ENCODE measurements at places on chromosomes 1 and 21.

DNA sequence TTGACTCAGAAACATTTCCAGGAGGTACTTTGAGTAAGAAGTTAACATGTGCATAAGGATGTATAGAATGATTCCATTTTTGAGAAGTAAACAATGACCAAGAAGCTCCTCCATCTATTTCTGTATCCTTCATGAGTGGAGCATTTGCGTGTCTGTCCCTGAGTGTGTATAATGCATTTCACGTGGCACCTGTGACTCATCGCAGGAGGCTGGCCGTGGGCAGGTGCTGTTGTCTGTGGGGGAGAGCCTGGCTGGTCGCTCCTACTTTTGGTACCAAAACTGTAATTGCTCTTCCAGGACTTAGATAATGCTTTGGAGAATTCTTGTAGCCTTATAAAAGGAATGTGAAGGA, 16.5 kb downstream of the SLC37A1 start:
- no peak for DNase-seq

DNA sequence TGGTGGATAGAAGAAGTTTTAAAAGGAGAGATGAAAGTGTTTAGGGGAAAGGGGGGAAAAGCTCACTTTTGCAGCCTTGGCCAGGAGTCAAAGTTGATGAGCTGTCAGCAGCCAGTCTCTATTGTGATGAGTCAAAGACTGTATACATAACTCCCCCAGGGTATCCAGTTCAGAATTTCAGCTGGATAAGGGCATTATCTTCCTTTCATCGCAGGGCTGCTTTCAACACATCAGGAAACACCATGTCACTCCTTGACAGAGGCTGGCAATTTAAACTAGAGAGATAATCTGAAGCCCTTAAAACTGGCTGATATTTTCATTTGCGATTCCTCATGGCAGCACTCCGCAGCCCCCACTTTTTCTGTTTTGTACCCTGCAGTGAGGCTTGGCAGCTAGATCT, 328.5 kb downstream of the TBX15 start:
- no peak for DNase-seq

DNA sequence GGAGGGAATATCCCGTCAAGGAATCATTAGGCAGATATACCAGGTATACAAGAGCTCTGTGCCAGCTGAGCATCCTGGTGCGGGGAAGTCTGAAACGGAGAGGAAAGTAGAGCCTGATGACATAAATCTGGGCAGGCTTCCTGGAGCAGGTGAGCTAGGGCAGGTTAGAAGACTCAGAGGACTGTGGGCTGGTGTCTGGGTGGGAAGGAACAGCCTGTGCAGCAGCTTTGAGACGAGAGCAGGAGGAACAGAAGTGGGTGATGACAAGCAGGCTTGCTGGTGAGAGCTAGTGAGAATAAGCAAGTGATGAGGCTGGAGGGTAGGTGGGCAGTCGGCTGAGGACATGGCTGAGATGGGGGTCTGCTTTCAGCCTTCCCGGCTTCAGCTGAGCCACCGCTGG, 6.7 kb downstream of the CELSR2 start:
- DNase-seq, result no peak

GRCh38 chr1:165753934-165754333, 14.7 kb downstream of the TMCO1 start:
- DNase-seq, result no peak

DNA sequence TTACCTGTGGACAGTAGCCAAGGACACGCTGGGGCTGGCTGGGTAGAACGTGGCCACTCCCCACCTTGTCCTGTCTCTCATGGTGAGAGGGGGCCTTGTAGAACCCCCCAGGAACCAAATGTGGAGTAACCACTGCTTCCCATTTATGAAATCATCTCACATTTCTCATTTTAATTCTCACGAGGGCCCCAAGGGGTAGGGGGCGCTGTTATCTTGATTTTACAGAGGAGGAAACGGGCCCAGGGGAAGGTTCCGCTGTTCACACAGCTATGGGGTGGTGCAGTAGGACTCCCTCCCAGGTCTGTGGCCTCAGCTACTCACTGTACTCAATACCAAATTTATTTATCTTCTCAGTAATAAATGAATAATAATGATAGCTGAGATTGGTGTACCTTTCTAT, 5.5 kb downstream of the SMPDL3B start:
- DNase-seq, result peak; percentile 33

DNA sequence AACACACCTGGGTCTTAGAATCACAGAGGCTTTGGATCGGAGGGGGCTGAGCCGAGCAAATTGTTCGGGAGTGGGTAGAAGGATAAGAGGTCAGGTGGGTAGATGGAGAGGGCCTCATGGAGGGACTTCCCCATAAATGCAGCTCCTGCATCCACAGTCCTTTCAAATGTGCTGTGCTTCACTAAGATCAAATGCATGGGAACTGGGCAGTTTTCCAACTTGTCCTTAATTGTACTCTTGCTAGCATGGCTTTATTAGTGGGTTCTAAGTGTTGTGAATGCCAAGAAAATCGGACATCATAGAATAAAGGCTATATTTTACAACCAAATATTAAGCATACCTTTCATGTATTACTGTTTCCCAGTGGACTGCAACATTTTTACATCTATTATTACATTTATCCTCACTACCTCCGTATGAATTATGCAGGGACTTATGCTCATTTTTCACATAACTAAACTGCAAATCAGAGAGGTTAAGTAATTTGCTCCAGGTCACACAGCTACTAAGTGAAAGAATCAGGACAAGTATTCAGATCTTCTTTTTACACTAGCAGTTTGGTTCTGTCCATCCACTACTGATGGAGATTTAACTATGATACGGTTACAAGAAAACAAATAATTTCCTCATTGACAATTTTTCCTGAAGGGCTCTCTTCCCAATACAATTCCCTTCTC, 174.5 kb upstream of the RUNX1 start:
- no peak for DNase-seq

DNA sequence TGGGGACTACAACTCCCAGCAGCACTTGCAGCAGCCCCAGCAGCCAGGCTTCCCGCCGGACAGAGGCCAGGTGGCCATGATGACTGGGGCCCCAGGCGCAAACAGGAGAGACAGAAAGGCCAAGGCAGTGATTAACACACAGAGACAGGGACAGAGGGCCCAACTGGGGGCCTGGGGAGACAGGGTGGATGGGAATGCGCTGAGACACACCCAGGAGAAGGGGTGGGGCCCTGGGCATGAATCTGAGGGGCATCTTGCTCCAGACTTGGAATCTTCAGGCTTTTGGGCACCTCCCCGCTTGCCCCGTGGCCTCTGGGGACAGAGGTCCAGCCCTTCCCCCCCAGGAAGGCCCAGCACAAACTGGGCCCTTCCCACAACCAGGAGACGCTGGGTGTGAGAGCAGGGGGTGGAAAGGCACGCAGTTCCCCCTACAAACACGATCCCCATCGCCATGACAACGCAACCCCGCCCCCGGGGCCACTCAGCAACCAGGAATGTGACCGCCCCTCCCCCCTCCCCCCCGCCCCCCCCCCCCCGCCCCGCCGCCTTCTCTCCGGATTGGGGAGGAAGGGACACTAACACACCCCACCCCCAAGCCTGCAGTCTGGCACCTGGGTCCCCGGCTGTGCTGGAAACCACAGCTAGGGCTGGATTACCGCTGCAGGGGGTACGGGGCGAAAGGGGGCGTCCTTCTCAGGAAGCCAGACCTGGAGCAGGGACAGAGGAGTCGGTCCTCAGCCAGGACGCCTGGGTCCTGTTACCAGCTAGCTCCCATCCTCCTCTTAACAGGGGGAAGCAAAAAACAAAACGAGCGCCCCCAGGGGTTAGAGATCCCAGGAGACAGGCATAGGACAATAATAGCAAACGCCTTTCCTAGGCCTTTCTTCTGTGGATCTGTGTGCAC, 4.5 kb downstream of the HDGF start:
- peak; percentile 79 for DNase-seq

DNA sequence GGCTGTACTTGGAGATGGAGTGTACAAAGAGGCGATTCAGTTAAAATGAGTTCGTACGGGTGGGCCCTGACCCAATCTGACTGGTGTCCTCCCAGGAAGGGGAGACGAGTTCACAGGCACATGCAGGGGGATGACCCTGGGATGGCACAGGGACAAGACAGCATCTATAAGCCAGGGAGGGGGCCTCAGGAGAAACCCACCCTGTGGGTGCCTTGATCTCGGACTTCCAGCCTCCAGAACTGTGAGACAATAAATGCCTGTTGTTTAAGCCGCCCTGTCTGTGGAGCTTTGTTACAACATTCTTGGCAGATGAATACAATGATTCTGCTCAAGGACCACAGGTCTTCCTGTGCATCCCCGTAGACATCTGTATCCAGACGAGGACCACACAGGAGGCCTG, 14.6 kb upstream of the CLDN14 start:
- DNase-seq, result no peak

- no peak for DNase-seq
Measured at GRCh38 chr1:229561141-229561540, 2.6 kb upstream of the ABCB10 start.

DNA sequence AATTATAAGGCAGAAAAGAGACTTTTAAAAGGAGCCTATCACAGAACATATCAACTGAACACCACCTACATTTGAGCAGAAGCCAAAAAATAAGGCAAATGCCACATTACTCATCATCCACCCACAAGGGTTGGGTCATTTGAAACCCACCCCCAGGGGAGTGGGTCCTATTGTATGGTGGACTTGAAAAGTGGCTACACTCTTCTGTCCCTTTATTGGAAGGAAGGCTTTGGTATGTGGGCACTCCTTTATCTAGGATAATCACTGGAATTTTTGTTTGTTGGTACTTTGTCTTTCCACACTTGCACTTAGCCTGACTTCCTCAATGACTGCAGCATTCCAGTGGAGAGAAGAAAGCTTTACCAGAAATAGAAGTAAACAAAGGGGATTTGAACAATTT, 157.2 kb upstream of the COL11A1 start:
- no peak for DNase-seq

DNA sequence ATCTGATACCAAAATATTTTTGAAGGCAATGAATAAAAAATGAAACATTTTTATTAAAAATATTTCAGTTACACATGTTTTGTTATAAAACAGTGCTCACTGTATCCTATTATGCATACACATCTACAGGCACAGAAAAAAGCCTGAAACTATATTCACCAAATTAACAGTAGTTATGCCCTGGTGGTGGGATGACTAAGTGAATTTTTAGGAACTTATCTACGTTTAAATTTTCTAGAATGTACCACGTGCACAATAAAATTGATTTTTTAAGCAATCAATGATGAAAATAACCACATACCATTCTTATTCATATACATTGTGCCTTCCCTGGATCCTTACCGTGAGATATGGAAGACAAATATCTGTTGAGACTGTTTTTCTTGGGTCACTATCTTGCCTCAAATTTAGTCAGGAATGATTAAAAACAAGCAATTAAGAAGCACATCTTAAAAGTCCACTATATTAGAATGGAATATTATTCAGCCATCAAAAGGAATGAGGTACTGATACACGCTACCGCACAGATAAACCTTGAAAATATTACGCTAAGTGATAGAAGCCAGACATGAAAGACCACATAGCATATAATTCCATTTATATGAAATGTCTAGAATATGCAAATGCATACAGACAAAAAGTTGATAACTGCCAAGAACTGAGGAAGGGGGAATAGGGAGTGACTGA, 17.4 kb downstream of the TP53BP2 start:
- DNase-seq, result no peak

DNA sequence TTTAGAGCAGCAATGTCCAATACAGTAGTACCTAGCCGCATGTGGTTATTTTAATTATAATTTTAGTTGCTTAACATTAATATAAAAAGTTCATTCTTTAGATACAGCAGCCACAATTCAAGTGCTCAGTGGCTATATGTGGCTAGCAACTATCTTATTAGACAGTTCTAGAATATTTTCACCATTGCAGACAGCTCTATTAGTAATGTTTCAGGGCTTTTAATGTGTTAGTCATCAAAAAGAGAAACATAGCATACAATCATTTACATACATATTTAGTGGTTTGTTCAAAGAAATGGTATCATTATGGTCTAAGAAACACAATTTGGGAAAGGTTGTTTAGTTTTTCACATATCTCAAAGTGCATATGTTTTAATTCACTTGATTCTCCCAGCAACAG, 66.6 kb upstream of the DYNLT5 start:
- DNase-seq, result no peak

DNA sequence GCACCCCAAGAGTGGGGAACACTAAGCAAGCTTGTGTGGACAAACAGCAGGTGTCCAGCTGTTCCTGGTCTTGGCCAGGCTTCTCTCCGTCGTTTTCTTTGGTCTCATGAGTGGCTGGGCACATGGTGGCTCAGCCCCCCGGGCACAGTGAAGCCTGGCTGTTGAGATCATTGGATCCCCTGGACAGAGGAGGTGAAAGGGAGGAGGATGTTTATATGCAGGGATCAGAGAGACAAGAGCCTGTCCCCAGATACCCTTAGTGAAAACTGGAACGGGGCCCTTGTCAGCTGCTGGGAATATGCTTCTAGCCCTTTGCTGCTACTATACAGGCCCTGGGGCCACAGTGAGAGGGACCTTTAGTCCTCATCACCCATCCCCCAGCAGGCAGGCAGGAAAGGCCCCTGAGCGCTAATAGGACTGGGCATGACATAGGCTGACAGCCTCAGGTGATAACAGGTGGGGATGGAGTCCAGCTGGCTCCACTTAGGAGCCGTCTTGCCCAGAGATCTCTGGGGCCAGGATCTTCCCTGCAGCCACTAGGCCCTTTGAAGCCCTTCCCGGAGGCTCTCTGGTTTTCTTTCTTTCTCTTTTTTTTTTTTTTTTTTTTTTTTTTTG, 16.4 kb downstream of the EPHA8 start:
- DNase-seq, result no peak

- DNase-seq, result no peak
Measured at GRCh38 chr1:208837242-208837641, 593.1 kb upstream of the PLXNA2 start.

DNA sequence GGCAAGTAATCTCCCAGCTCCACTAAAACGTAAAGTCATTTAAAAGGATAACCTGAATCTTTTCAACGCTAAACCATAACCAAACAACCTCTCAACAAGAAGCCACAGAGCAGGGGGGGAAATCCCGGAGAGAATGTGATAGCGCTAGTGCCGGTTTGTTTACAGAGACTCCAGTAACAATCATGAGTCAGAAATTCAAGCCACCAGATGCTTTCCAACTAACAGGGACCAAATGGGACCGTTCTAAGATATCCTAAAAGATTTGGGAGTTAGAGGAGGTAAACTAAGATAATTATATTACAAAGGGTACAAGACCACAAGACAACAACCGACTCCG, 825 bp downstream of the DCAF8 start:
- peak; percentile 18 for DNase-seq

DNA sequence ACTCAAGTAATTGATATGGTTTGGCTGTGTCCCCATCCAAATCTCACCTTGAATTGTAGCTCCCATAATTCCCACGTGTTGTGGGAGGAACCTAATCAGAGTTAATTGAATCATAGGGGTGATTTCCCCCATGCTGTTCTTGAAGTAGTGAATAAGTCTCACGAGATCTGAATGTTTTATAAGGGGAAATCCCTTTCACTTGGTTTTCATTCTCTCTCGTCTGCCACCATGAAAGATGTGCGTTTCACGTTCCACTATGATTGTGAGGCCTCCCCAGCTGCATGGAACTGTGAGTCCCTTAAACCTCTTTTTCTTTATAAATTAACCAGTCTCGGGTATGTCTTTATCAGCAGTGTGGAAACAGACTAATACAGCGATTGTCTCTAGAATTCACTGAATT, 135.4 kb downstream of the BACH1 start:
- no peak for DNase-seq

GRCh38 chr1:14891991-14892390, 261.6 kb upstream of the TMEM51 start:
- DNase-seq, result no peak
